Nephron progenitor cell (in vitro differentiated cells): ENCODE measurements at places on chromosomes 12 and 14.
A peak's percentile ranks its signal among the peaks of the same experiment; 100 is the strongest.

DNA sequence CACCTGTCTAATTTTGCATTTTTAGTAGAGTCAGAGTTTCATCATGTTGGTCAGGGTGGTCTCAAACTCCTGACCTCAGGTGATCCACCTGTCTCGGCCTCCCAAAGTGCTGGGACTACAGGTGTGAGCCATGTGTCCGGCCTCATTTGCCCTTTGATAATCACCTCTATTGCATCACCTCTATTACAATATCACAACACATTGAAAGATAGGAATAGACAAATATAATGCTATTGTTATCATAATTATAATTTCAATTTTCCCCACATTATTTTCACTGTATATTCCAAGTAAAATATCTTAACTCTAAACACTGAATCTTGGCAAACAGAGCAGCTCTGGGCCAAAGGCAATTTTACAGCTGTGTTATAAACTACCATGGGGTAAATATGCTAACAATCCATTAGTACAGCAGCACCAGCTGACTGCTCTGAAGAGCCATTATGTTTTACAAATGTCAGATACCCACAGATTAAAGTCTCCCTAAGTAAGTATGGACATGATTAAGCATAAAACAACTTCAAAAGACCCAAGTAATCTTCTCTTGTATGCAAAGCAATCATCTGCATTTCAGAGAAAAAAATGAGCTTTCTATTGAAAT is 173.2 kb downstream of the MED13L start:
- DNase-seq, result no peak

DNA sequence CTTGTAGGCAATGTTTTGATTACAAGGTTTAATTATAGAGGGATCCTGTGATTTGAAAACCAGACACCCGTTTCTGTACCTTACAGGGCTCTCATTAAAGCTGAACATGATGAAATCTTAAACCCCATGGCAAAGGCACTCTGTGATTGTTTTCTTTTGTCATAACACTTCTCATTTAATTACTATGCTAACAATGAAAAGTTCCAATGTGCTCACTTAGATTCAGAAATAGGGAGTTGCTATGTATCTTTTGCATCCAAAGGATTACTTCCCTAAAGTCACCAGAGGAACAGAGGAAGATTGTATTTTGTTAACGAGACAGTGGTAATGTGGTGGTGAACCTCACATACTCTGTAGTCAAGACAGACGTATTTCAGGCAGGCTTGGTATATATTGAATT is 81.5 kb upstream of the MYF6 start:
- no peak for DNase-seq

- no peak for DNase-seq
Measured at GRCh38 chr14:49314737-49315136, 271.4 kb downstream of the RPS29 start.

- DNase-seq, result no peak
Measured at GRCh38 chr14:88929656-88930436, 105.4 kb downstream of the TTC8 start.

DNA sequence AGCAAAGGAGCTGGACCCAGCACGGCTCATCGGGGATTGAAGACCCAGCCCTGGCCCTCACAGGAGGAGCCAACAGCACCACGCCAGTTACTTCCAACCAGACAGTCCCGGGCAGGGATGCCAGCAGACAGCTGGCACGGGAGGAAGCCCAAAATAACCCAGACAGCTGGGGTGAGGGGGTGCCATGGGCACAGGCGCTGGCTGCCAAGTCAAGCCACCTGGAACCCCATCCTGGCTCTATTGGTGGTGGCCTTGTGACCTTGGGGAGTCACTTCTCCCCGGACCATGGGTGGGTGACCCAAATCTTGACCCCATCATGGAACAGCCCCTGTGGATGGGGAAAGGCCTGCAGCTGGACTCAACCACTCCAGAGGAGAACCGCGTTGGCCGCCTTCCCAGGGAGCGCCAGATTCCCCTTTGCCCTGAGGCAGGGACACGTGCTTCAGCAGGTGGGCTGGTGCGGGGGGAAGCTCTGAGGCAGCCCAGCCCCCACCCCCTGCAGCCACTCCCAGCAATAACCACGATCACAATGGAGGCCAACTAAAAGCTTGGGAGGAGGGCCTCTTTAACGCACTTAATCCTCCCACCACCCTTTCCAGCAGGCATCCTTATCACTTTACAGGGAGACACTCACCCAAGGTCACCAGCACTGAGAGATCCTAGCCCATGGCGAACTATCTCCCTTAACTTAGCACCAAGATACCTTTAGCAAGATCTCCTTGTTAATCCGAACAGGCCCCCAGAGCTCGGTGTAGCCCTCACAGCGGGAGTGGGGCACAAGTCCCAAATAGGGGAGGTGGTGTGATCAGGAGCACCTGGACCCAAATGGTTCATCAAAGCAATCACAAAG is 4.7 kb upstream of the RHOF start:
- DNase-seq, result no peak

- DNase-seq, result no peak
Measured at GRCh38 chr14:99612738-99613330, 8.8 kb upstream of the CCDC85C start.

GRCh38 chr12:42589465-42590329 is at the start of gene PRICKLE1:
PRICKLE1 (minus strand) TSS chr12:42589746; CDS start chr12:42472516, 117,230 bp downstream.
- DNase-seq, result peak; percentile 73

DNA sequence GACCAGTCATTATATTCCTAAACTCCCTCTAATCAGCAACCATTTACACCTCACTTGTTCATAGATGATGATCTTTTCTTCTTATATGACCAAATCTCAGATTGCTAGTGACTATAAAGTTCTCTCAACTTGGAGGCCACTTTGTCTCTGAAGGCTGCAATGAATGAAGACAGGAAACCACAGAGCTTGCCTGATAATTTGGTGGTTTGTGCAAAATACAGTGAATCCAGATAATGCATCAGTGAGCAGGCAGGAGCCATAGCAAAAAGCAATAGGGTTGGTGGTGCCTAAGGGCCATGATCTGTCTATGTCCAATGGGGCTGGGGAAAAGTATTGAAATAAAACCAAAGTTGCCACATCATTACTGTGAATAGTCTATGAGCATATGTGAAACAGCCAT is 123.8 kb upstream of the LRFN5 start:
- DNase-seq, result no peak

GRCh38 chr14:51488569-51489220 is 163.0 kb upstream of the FRMD6 start:
- no peak for DNase-seq

DNA sequence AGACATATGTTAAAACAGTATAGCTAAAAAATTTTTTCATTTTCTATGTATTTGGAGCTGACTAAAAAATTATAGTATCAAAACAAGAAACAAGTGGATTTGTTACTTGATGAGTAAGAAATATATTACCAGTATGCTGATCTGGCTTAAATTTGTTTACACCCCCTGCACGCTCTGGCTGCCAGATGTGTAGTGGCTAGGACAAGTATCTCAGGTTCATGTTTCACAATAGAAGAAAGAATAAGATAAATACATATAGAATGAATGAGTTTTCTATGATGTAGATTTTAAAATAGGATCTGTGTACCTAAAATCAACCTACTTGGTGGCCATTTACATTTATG is 13.1 kb downstream of the NAA30 start:
- no peak for DNase-seq

DNA sequence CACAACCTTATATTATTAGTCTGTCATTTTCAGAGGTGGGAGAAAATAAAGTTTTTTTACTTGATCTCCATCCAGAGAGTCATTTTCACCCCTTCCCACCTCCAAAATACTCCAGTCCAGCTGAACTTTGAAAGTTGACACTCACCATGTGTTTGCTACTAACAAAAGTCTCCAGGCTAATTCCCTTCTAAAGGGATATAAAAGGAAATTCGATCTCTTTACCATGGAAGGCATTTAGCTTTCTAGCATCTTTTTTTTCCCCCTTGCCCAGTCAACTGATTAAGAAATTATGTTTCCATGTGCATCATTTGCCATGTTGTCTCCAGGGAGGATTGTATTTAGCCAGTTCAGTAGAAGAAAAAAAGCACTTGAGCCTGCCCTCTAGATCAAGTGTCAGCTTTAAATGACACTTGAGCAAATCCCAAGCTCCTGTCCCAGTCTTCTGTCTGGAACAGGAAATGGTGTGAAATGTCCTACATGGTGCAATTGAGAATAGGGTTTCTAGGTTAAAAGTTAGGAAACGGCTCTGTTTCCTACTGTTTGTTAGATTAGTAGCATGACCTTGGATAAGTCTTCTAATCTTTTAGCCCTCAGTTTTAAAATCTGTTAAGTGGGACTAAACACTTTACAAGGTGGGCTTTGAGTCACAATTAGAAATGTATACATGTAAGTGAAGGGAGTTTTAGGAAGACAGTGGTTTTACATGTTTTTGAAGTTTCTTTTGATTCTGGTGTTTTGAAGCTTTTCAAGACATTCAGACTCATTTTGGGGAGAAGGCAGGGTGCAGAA is 67.2 kb downstream of the GNS start:
- no peak for DNase-seq
